Stomach (tissue), 19 donors: ENCODE measurements at places on chromosomes 1 and 21. TPM values are rescaled to one million over a fixed set of nuclear protein-coding genes. Genes with fewer than 3 reads are reported as not detected.

The C1orf210 gene
- 20.2 TPM for polyA plus RNA-seq

The C1QTNF12 gene
- polyA plus RNA-seq = 3.2 TPM

The CD53 gene
- polyA plus RNA-seq = 15.6 TPM

The PROX1 gene
- 1.7 TPM for polyA plus RNA-seq

The SHISAL2A gene
- not detected for polyA plus RNA-seq

The LTN1 gene
- polyA plus RNA-seq = 3.2 TPM

The MAN1A2 gene
- 5.0 TPM for polyA plus RNA-seq

The STMN1 gene
- 109 TPM for polyA plus RNA-seq

The SYNC gene
- polyA plus RNA-seq = 6.0 TPM

The LIPI gene
- not detected for polyA plus RNA-seq

The DENND2C gene
- 1.2 TPM for polyA plus RNA-seq

The TGFB2 gene
- 2.3 TPM for polyA plus RNA-seq

The S100A4 gene
- polyA plus RNA-seq = 541 TPM

The S100A7 gene
- not detected for polyA plus RNA-seq

The FCGR3A gene
- 2.8 TPM for polyA plus RNA-seq

The AKIRIN1 gene
- polyA plus RNA-seq = 14.8 TPM

The ZNF648 gene
- polyA plus RNA-seq = 0.12 TPM

The CD48 gene
- 23.7 TPM for polyA plus RNA-seq

The NPHS2 gene
- not detected for polyA plus RNA-seq

The NMNAT2 gene
- not detected for polyA plus RNA-seq

The LCE2A gene
- not detected for polyA plus RNA-seq

The CHI3L1 gene
- 2.0 TPM for polyA plus RNA-seq

The TNNI3K gene
- 0.25 TPM for polyA plus RNA-seq

The NCAM2 gene
- 0.61 TPM for polyA plus RNA-seq

The KLHDC8A gene
- polyA plus RNA-seq = 6.9 TPM
